NCI-H1436 treated with DMSO at 0.1 percent for 48 hours (cell line): ENCODE measurements at places on chromosomes 4 and X.

- no peak for DNase-seq
Observed at GRCh38 chr4:25144870-25145481, 15.3 kb downstream of the SEPSECS start.

DNA sequence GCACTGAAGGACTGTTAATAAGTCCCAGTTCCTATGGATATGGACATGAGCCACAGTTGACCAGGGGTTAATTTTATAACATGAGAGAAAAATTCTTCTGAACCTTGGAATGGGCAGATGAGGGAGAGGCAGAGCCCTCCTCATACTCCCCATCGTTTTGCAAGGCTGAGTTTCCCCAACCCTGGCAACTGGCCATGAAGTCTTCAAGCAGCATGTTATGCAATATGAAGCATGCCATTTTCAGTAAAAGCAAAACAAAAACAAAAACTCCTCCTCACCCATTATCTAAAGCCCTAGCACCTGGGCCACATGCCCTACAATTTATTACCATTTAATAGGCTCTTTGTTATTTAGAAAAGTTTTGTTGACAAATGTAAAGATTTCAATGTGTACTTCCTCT, 64.5 kb downstream of the GPC4 start:
- DNase-seq: no peak

DNA sequence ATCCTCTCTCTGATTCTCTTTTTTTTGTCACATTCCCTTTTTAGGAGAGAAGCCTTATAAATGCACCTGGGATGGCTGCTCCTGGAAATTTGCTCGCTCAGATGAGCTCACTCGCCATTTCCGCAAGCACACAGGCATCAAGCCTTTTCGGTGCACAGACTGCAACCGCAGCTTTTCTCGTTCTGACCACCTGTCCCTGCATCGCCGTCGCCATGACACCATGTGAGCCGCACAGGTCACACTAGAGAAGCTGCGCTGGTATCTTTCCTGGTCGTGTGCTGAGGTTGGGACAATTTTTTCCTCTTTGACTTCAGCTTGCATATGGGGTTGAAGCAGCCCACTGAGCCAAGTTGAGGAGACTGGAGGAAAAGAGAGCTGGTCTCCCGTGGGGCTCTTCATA, 52.1 kb downstream of the KLF8 start:
- no peak for DNase-seq

- no peak for DNase-seq
Observed at GRCh38 chr4:128813965-128814364, 4.5 kb downstream of the JADE1 start.

DNA sequence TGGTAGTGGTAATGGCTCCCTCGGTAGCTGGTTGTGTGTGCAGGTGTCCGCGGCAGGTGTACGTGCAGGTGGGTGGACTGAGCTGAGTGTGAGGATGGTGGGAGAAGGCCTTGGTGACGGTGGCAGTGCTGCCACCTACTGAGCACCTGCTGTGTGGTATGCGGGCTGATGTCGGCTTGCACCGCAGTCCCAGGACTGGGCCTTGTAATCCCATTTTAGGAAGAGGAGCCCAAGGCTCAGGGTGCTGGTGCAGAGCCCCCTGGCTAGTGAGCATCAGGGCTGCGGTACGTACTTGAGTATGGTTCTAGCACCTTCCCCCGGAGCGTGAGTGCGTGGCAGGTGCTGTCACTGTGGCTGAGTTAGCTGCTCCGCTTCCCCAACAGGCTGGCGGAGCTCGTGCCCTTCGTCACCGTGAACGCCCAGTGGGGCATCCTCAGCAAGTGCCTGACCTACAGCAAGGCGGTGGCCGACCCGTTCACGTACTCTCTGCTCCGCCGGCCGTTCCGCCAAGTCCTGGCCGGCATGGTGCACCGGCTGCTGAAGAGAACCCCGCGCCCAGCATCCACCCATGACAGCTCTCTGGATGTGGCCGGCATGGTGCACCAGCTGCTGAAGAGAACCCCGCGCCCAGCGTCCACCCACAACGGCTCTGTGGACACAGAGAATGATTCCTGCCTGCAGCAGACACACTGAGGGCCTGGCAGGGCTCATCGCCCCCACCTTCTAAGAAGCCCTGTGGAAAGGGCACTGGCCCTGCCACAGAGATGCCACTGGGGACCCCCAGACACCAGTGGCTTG, 5.7 kb upstream of the CPZ start:
- no peak for DNase-seq

- no peak for DNase-seq
Observed at GRCh38 chr4:38920186-38920585, 52.6 kb downstream of the FAM114A1 start.

GRCh38 chrX:148947399-148947975, 447.1 kb downstream of the AFF2 start:
- DNase-seq: no peak

DNA sequence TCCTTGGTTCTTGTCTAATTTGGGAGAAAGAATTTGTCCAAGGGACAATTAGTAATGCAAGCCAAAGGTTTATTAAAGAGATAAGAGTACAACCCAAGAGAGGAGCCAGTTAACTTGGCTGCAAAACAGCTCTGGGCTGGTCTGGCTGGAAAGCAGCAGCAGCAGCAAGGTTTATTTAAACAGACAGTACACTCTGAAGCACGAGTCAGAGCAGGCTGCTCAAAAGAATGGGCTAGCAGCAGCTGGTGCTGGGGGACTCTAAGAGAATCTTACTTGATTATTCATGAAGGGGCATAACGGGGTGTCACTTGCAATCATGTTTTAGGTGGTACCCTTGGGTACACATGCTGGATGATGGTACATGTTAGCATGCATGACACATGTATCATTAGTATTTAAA, 17.1 kb upstream of the CT47C1 start:
- no peak for DNase-seq

GRCh38 chr4:8215001-8215427, 15.9 kb downstream of the SH3TC1 start:
- DNase-seq: no peak

- DNase-seq: no peak
Observed at GRCh38 chr4:25141592-25141991, 18.7 kb downstream of the SEPSECS start.

DNA sequence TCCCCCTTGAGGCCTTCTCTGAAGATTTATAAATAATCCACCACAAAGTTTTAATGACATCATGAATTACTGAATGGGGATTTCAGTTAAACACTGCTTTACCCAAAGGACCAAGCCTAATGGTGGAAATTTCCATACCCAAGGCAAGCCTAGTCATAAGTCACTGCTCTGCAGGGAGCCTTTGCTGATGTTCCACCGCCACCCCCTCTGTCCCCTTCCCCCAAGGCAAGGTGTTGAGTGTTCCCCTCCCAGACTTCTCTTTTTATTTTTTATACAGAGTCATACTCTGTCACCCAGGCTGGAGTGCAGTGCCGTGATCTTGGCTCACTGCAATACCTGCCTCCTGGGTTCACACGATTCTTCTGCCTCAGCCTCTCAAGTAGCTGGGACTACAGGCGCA, 76.4 kb upstream of the FUNDC1 start:
- DNase-seq: no peak

- no peak for DNase-seq
Observed at GRCh38 chr4:183950536-183950935, 45.4 kb downstream of the STOX2 start.

DNA sequence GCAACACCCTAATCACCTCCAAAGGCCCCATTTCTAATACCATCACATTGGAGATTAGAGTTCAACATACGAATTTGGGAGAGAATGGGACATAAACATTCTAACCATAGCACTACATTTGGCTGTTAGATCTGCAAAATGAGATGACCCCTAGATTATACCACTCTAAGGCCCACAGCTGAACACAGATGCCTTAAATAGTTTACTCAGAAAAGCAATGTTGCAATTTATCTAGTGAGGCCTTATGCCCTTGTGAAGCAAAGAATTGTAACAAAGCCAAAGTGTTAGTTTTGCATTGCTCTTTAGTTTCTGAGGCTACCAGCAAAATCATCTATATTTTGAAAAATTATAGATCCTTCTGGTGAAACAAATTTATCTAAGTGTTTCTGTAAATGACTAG, 31.6 kb upstream of the ARHGEF6 start:
- DNase-seq: no peak

GRCh38 chrX:11421805-11422524, 128.8 kb downstream of the AMELX start:
- DNase-seq: no peak

- no peak for DNase-seq
Observed at GRCh38 chr4:56314207-56314915, 72.9 kb downstream of the AASDH start.

DNA sequence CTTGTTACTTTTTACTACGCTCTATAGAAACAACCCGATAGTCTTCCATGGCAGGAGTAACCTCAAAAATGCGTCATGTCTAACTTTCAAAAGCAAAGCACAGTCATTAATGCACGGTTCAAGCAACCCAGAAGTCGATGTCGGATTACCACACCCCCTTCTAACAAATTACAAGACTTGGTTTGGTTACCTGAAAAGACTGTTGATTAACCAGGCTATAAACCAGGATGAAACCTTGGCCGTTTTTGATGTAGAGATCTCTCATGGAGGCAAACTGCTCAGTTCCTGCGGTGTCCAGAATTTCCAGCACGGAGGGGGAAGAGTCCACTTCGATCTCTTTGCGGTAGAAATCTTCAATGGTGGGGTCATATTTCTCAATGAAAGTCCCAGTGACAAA, 2.4 kb downstream of the RAP2C start:
- no peak for DNase-seq

GRCh38 chrX:23841847-23842522, 59.0 kb downstream of the SAT1 start:
- no peak for DNase-seq

- DNase-seq: no peak
Observed at GRCh38 chr4:41957634-41958033, 22.4 kb downstream of the TMEM33 start.

GRCh38 chrX:154412468-154412867, 1.1 kb downstream of the TAFAZZIN start:
- DNase-seq: no peak

GRCh38 chrX:38260231-38260630, 39.6 kb upstream of the SRPX start:
- no peak for DNase-seq

DNA sequence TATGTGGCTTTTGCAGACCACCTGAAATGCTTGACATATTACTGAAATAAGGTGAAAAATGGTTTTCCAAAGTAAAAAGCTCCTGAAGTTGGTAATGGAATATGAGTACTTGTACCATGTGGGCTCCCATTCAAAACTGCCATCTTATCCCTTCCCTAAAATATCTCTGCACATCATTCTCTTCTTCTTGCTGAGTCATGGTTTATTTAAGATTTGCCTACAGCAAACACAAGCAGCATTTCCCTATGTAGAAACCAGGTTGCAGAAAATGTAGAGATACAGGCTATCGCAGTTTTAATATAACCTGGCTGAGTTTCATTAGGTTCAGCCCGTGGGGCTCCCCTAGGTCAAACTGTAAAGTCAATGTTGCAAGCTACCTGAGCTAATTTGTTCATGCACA, 270.1 kb downstream of the NLGN4X start:
- DNase-seq: no peak

GRCh38 chrX:141989815-141990214, 86.1 kb downstream of the MAGEC1 start:
- DNase-seq: no peak

DNA sequence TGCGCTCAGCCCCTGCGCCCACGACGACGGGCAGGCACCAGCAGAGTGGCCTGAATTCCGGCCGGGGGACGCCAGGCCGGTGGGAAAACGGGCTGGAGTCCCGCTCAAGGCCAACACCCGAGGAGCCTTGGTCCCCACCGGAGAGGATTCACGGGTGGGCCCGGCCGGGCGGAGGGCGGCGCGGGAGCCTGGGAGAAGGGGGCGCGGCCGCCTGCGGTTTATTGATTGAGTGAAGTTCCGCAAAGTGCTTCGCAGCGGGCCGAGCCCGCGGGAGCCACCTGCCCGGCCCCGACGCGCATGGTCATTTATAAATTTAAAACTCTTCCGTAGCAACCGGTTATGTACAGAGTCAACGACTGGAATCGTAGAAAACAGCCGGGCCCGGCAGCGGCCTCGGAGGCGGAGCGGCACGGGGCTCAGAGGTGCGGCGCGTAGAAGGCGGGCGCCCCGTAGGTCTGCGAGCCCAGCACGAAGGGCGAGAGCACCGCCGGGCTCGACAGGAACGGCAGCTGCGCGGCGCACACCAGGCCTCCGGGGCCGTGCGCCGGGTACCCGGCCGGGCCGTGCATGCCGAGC, 3.6 kb downstream of the NKX1-1 start:
- DNase-seq: no peak

- DNase-seq: no peak
Observed at GRCh38 chr4:82898322-82899243, 2.0 kb upstream of the THAP9 start.

GRCh38 chrX:97846718-97847237, 963.1 kb downstream of the RPA4 start:
- DNase-seq: no peak

GRCh38 chrX:102840871-102841705, 96.0 kb upstream of the RAB40AL start:
- DNase-seq: no peak

DNA sequence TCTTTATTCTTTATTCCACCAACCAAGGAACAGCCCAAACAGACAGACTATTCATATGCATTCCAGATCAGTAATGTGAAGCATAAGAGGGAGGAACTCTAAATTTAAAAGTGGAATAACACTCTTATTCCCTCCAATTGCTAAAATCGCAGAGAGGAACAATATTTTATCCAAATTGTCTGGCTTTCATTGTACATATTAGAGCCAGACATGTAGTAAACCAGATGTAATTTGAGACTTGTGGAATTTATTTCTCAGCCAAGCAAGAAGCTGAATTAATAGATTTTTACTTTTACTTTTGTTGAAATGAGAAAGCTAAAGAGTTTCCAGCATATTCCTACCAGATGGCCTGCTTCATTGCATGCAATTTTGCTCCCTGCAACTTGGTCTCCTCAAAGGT, 674.6 kb upstream of the SLIT2 start:
- DNase-seq: no peak

- no peak for DNase-seq
Observed at GRCh38 chr4:144410230-144410783, 235.6 kb upstream of the HHIP start.

DNA sequence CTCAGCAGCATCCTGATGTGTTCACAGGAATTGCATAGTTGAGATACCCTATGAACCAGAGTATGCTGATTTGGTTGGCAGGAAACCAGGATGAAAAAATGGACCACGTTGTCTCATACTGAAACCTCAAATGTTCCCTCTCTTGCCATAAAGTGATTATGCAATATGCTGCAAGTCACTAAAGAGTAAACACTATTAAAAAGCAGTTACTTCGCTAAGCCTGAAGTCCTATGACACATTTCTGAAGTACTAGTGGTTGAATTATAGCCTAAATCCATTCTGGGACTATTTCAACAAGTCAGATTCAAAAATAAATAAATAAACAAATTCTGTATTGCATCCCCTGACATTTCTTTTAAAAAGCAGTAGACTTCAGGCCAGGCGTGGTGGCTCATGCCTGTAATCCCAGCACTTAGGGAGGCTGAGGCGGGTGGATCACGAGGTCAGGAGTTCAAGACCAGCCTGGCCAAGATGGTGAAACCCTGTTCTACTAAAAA, 106.0 kb upstream of the NAP1L5 start:
- DNase-seq: no peak

GRCh38 chrX:32893751-32894150, 317.6 kb downstream of the DMD start:
- no peak for DNase-seq

- DNase-seq: peak; percentile 2
Observed at GRCh38 chr4:106238820-106239420, 77.1 kb downstream of the TBCK start.

GRCh38 chrX:10030570-10030969, 63.4 kb downstream of the CLDN34 start:
- DNase-seq: no peak

- no peak for DNase-seq
Observed at GRCh38 chr4:8494983-8495548, 54.5 kb downstream of the TRMT44 start.

- no peak for DNase-seq
Observed at GRCh38 chr4:106588891-106589290, 220.3 kb upstream of the GIMD1 start.
